ENCODE measurements at places on chromosomes 13 and 19.
A peak's percentile ranks its signal among the peaks of the same experiment; 100 is the strongest.

DNA sequence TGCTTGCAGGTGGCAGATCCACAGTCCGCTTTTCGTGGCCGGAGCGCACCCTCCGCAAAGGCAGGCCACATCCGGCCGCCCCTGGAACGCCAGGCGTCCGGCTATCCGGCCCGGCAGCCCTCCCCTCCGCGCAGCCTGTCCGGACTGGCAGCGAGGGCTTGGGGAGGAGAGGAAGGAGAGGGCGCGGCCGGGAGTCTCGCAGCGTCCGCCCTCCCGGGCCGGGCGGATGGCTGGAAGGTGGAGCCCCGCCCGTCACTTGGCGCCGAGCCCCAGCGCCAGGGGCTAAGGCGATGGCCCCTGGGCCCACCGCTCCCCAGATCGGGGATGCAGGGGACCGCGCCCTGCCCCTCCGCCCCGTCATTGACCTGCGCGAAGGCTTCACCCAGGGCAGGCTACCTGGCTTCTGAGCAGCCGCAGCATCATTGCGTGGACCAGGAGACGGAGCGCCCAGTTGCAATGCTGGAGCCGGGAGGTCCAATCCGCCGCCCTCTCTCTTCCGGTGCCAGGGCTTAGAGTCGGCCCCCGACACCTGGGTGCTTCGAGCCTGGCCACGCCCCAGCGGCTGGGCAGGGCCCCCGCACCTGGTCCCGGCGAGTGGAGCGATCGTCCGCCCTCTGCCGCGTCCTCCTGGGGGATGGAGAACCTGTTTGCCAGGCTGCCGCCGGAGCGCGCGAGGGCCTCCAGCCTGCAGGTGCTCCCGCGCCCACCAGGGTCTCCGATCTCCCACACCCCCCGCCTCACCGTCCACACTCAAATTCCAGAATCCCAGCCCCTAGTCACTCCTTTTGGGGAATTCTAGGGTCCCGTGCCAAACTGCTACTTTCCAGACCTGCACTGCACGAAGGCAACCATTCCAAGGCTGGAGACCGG, at the start of gene FUT1:
Gene FUT1, minus strand, starts transcription at position 146 of the 870 bp plus-strand sequence. CDS start 1,360 bp downstream, outside the sequence.
- peak; percentile 61 for DNase-seq

- DNase-seq = no peak
Measured at GRCh38 chr13:46389457-46390451, 2.7 kb upstream of the RUBCNL start.

DNA sequence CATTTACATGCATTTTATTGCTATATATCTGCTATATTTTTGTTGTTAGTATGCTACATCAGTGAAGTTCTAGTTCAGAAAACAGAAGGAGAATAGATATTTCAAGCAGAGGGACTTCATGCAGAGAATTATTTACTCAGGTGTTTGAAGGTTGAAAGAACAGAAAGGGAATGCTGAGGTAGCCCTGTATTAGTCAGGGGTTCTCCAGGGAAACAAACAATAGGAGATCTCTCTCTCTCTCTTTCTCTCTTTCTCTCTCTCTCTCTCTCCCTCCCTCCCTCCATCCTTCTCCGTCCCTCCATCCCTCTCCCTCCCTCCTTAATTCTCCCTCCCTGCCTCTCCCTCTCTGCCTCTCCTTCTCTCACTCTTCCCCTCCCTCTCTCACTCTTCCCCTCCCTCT, 114.3 kb upstream of the TDRD3 start:
- no peak for DNase-seq

DNA sequence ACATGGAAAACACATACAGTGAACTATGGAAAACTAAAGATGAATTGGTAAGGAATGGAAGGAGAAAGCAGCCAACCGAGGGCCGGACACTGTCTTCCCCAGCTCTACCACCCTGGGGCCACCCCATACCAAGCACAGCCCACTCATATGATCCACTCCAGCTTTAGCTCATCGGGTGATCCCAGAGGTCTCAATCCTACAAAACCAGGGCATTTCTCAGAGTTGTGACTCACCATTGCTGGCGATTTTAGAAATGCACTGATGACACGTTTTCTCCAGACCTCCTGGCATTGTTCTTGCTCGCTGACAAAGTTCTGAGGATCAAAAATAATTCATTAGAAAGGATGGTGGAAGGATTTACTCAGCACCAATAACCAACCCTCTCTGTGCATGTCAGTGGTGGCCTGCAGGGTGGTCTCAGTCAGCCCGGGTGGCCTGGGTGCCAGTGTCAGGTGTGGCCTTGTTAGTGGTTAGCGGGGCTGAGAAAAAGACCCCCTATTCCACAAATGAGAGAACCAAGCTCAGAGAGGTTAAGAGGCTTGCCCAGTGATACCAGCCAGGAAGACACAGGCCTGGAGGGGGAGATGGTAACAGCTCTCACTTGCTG, 6.6 kb downstream of the TMEM272 start:
- DNase-seq = no peak

DNA sequence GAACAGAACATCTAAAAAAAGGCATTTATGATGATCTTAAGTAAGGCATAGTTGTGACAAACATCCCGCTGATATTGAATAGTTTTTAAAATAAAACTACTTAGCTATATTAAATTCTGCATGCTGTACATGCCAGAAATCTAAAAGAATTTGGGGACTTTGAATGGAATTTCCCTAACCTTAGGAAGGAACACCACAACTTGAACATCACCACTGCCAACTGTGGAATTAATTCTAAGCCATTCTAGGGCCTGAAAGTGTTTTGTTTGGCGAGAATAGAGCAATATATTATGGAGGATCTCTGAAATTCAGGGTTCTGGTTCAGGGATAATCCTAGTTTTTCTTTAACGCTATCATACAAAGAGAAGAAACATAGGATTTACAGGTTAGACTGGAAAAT, 17.8 kb upstream of the LATS2 start:
- no peak for DNase-seq

GRCh38 chr19:46783670-46784069, 4.7 kb downstream of the SLC1A5 start:
- no peak for DNase-seq

DNA sequence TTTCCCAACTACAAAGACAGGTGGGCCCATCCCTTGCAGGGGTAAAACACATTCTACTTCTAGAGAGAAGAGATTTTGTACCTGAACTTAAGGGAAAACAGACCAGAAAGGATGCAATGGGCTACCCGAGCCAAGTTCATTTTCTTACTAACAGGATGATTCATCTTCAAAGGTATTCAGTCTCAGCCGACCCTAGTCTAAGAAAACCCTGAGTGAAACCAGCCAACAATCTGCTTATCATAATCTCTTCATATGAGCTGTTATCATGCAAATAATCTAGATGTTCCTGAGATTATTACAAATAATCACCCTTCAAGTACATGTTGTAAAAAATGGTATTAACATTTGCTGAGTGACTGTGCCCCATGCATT, 15.6 kb downstream of the PABPC3 start:
- no peak for DNase-seq

GRCh38 chr13:42553098-42554046, 20.6 kb upstream of the TNFSF11 start:
- no peak for DNase-seq

DNA sequence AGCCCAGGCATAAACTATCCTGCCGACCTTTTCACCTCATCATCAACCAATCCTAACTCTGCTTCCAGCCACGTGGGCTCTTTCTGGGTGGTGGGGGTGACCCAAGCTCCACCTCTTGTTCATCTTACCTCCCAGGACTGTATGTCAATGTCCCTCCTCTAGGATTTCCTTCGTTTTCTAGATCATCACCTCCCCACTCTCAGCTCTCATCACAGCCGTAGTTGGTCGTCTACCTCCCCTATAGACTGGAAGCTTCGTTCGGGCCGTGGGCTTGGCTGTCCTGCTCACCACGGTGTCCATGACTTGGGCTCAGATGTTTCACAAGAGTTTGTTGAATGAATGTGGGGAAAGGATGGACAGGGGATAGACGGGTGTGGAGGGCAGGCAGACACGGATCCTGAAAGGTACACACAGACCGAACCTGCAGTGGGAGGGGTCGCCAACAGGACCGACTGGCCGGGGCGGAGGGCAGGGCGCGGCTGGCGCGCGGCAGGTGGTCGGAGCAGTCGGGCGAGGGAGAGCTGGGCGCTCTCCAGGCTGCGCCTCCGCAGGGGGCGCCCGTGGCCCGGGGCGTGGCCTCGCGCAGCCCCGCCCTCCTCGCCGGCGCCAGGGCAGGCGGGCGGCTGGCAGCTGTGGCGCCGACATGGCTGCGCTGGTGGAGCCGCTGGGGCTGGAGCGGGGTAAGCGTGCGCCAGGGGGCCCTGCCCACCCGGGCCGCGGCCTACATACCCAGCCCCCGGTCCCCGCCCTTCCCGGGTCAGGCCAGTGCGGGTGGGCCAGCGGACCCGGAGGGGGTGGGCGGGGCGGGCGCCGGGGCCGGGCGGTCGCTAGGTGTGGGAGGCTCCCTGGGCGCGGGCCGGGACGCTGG, at the start of gene LIN7B:
Gene LIN7B, plus strand, starts transcription at position 609 of the 868 bp plus-strand sequence. Its CDS starts 35 bp downstream, at position 644.
- no peak for DNase-seq
